ENCODE measurements at places on chromosomes 5 and 9. TPM values are rescaled to one million over a fixed set of nuclear protein-coding genes. Genes with fewer than 3 reads are reported as not detected.

Gene ERCC8
- 9.0 TPM for total RNA-seq

GRCh38 chr5:113806250-113806649 is 292.8 kb downstream of the YTHDC2 start:
- no peak for DNase-seq

- DNase-seq = no peak
Observed at GRCh38 chr5:56080375-56081052, 85.8 kb upstream of the IL6ST start.

DNA sequence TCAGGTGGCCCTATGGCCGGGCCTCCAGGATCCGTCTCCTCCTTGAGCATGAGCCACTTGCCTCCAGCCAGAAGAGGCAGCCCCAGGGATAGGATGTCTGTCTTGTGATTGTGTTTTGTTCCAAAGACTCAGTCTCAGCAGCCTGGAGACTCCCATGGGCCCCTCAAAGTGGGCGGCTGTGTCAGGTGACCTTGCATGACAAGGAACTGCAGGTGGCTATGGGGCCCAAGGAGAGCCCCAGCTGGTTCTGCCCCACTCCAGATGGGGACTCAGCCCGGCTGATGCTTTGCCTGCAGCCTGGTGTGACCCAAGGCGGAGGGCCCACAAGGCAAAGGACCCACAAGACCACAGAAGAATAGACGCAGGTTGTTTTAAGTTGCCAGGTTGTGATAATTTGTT is 284.3 kb upstream of the IRX4 start:
- no peak for DNase-seq

Gene BAAT
- not detected for total RNA-seq

Gene MARCOL
- not detected for total RNA-seq

Gene SRP19
- total RNA-seq = 39.6 TPM

Gene GFI1B
- not detected for total RNA-seq

DNA sequence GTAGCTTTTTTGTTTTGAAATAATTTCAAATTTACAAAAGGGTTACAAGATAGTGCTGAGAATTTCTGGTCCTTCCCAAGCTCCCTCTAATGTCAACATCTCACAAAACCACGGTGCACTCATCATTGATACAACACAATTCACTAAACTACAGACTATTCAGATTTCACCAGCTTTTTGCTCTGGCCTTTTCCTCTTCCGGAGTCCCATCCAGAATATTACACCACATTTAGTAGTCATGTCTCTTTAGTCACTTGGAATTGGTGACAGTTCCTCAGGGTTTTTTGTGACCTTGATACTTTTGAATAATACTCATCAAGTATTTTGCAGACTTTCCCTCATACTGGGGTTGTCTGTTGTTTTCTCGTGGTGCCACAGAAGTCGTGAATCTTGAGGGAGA is 484.0 kb downstream of the GADD45G start:
- DNase-seq = no peak

- DNase-seq = no peak
Observed at GRCh38 chr5:164722702-164723101, 1217.3 kb downstream of the MAT2B start.

- DNase-seq = no peak
Observed at GRCh38 chr9:78150312-78150982, 85.4 kb upstream of the CEP78 start.

GRCh38 chr9:17005056-17005823 is 129.6 kb upstream of the CNTLN start:
- peak; percentile 49 for DNase-seq

- DNase-seq = no peak
Observed at GRCh38 chr5:159886296-159886695, 30.0 kb upstream of the ADRA1B start.

Gene SPARC
- 1,125 TPM for total RNA-seq

Gene NTRK2
- 20.6 TPM for total RNA-seq

- no peak for DNase-seq
Observed at GRCh38 chr9:83521411-83521810, 16.8 kb downstream of the FRMD3 start.

GRCh38 chr5:159854916-159855315 is 61.4 kb upstream of the ADRA1B start:
- DNase-seq = no peak

- DNase-seq = no peak
Observed at GRCh38 chr9:93125331-93125894, 8.6 kb downstream of the NINJ1 start.

Gene ANGPTL2
- 63.1 TPM for total RNA-seq

DNA sequence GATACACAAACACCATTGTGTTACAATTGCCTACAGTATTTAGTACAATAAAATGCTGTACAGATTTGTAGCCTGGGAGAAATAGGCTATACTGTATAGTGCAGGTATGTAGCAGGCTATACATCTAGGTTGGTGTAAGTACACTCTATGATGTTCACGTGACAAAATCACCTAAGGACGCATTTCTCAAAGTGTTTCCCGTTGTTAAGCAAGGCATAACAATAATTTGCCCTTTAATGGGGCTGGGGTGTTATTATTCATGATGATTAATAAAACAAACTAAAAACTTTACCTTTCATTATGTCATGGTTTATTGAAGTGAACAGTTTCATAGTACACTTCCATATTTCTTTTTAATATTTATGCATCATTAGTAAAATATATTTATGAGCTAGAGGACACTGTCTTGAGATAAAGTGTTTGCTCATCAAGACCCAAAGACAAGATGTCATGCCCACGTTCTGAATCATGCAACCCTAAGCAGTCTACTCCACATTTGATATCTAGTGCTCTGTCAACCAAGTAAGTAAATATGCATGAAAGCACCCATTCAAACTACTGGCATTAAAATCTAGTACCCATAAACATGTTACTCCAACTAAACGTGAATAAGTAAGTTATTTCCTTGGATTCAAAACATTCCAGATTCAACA is 220.5 kb downstream of the NR2F1-AS1 start:
- no peak for DNase-seq

Gene CDO1
- 12.9 TPM for total RNA-seq

GRCh38 chr5:73883646-73884045 is 257.6 kb downstream of the ARHGEF28 start:
- DNase-seq = no peak

- DNase-seq = no peak
Observed at GRCh38 chr9:136174779-136175615, 29.9 kb downstream of the LHX3 start.

All from left cardiac atrium (tissue), 4 donors.